ENCODE measurements at places on chromosomes 7 and 10.

- DNase-seq: no peak
Measured at GRCh38 chr10:117519879-117520278, 22.7 kb upstream of the EMX2 start.

- no peak for DNase-seq
Measured at GRCh38 chr10:109588259-109588658, 335.1 kb downstream of the XPNPEP1 start.

- no peak for DNase-seq
Measured at GRCh38 chr10:114300036-114300645, 61.1 kb downstream of the VWA2 start.

DNA sequence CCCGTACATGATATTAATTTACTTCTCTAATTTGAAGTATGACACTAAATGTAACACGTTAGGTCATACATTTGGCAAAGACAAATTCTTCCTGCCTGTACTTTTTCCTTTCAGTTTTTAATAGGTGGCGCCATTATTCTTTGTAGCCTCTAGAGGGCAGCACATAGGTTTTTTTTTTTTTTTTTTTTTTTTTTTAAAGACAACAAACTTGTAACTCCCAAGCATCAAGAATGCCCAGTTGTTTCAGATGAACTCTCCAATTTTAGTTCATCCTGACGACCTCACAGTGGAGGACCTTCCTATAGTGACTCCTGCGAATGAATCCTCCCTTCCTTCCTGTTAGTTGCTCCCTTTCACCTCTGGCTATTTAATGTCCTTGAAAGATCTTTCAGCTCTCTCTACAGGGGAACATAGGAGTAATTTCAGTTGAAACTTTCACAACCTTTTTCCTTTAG lies 139.3 kb upstream of the HDAC9 start:
- peak; percentile 64 for DNase-seq

DNA sequence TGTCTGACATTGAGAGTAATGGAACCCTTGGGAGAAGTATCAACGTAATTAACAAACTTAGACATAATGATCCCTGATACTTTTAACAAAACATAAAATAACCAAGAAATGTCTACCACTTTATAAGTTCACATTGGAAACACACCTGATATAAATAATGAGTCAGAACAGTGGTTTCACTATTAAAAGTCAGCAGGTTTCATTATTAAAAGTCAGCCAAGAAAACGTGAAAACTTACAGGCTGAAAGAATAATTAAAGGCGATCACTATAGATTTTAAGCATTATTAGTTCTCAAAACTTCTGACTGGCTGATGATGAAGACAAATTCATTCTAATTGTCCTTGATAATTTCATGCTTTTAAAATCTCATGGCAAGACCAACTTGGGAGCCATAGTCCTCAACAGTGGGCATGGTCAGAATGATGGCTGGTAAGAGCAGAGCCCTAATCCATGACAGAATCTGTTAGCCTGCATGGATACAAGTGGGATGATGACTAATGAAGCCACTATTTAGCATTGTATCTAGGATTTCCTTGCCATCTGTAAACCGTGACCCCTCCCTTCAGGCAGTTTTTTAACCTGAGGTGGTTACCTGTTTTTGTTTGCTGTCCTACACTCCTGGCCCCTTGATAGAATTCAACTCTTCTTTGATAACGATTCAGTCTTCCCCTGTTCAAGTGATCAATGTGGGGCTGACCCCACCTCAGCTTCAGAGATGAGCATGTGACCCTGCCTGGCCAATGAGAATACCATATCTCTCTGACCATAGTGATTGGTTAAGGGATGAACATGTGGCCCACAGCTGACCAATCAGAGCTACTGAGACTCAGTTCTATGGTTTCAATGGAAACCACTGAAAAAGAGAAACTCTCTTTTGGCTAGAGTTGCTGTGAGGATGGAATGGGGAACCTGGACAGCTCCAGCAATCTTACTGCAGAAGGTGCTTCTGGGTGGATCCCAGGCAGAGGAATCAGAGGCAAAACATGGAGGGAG lies 151.0 kb downstream of the PLPP4 start:
- DNase-seq: no peak

GRCh38 chr7:88666626-88667025 lies 92.9 kb upstream of the ZNF804B start:
- DNase-seq: no peak

GRCh38 chr7:106966121-106966520 lies 78.4 kb upstream of the PRKAR2B start:
- no peak for DNase-seq

DNA sequence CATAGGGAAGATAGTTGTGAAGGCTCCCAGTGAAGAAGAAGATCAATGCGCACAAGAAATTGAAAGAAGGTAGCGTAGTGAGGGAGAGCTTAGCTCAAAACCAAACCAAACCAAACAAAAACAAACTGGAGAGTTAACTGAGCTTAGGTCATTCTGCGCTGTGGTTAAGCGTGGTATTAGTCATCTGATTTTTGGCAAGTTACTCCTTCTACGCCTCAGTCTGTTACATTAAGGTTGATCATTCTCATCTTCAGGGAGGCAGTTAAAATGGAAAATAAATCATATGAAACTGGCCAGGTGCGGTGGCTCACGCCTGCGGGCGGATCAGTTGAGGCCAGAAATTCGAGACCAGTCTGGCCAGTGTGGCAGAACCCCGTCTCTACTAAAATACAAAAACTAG lies 259.7 kb downstream of the EXOC4 start:
- no peak for DNase-seq

GRCh38 chr10:18735711-18736110 lies 76.5 kb downstream of the ARL5B start:
- no peak for DNase-seq

GRCh38 chr7:1910827-1911226 lies 240.8 kb downstream of the ELFN1 start:
- DNase-seq: no peak

- DNase-seq: peak; percentile 4
Measured at GRCh38 chr10:69472544-69472943, 21.3 kb downstream of the TSPAN15 start.

- DNase-seq: no peak
Measured at GRCh38 chr7:42834676-42835075, 77.2 kb downstream of the C7orf25 start.

DNA sequence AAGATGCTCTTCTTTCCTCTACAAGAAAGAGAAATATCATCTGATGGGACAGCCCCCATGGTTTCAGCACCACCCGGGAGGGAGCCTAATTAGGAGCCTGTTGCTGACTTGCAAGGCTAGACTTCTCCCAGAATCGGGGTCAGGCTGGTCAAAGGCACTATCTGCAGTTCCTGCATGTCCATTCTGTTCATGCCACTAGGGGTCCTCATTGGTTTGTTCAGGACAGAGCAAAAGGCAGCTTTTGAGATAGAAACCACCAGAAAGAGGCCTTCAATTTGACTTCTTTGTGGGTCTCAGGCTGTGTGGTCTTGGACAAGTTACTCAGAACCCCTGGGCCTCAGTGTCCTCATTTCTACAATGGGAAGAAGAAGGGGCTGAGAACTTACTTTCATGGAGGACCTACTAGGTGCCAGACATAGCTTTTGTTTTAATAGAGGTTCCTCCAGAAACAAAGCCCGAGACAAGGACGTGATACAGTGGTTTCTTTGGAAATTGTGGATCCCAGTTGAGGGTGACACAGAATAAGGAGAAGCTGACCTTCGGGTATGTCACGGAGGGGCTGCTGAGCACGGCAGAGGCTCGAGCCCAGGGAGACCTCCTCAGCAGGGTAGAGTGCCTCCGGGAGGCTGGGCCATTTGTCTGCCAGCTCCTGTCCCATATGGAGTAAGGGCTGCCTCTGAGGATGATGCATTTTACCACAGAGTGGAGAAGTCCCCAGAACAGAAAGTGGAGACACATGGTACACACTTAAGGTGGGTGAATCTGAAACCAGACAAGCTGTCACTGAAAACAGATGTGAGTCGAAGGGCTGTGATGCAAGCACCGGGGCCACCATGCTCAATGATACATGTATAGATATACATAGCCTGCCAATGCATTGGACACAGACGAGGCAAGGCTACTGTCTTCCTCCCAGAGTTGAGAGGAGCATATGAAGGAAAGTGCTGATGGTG lies 33.1 kb upstream of the NEUROD6 start:
- peak; percentile 3 for DNase-seq

GRCh38 chr10:75971402-75972211 lies 540.2 kb downstream of the LRMDA start:
- DNase-seq: no peak

DNA sequence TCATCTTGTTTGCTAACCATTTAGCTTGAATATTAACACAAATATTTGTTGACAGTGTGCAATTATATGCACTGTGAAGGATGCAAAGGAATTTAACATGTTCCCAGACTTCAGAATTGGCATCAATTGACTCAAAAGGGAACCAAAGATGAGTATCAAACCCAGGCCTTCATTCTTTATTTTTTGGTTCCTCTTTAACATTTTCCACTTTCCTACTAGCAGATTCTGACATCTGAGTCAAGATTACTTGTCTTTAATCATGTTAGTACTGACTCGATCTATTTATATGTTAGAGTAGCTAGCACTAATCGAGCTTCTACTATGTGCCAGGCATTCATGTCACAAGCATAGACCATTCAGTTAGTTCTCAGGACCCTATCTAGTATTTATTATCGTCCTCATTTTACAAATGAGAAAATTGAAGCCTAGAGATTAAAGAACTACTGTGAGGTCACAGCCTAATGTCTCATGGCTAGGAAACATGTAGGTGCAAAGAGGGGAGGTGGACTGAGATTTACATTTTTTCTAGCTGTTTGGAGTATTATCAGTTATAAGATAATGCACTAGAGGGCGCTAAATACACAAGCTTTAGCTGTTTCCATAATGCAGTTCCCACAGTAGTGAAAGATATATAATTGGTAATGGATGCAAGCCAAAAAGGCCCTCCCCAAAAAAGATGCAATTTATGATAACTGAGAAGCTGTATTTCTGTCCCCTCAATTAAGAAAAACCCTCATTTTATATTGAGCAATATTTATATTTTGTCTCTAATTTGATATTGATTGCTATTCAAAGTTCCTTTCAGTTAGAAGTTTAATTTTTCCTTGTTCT lies 32.9 kb upstream of the KMT2E start:
- peak; percentile 68 for DNase-seq

DNA sequence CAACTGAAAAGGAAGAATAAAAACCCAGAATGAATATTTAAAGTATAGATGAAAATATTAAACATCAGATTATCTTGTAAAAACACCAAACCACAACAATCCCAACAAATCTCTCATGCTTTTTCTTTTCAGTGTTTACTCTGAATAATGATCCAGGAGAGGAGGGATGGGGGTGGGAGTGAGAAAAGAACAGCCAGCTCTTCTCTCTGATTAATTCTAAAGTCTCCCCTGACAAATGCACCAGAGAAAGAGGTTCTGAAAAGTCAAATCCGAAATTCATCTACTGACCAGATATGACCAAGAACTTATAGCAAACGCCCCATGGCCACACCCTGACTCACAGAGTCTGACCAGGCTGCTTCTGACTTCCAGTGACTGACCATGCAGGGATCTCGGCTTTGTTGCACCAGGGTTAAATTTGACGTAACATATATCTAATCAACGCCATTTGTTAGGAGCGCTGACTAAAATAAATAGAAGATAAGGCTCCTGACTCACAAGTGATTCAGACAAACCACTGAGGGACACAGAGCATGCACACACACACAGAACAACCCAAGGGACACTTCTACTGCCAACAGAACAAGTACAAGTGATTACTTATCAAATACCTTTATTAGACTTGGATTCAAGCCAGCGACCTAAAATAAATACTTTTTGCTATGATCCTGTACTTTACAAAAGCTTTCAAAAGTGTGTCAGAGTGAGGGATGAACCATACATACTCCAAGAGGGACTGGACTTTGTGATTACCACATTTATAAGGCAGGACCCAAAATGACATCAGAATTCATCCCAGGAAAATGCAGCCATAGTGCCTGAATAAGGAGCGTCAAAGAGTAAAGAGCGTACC lies 9.3 kb upstream of the SPOCK2 start:
- DNase-seq: no peak

GRCh38 chr10:47009215-47009838 lies 98.1 kb downstream of the PTPN20 start:
- no peak for DNase-seq

- DNase-seq: no peak
Measured at GRCh38 chr7:125357676-125358455, 428.2 kb upstream of the POT1 start.

DNA sequence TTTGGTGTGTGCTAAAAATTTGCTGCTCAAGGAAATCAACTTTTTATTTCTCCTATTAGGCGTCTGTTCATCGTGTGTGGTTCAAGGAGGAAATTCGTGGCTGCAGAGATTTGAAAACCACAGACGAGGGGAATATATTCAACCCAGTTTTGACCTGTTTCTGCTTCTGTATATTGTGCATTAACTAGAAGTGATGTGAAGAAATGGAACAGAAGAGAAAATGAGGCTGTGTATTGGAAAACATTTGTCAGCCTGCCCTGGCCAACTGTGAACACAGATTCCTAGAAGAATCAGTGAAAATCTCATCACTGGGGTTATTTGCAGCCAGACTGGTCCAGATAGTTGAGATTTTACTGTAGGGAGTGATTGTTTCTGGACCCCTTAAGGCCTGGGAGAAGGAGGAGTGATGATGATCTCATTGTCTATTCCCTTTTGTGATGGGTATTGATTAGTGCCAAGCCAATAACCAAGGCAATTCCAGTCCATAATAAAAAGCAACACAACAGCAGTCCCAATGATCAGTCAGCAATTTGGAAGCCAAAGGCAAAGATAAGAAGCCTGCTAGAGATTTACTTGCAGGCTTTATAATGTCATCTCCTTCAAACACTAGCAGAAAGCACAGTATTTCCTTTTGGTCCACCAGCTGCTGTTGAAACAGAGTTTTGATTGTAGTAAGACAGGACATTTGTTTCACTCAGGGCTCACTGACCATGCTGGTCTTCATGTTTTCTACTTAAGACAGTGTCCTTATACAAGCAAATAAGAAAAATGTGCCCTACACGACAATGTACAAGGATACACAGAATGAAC lies 339.4 kb downstream of the PRPF18 start:
- DNase-seq: no peak

DNA sequence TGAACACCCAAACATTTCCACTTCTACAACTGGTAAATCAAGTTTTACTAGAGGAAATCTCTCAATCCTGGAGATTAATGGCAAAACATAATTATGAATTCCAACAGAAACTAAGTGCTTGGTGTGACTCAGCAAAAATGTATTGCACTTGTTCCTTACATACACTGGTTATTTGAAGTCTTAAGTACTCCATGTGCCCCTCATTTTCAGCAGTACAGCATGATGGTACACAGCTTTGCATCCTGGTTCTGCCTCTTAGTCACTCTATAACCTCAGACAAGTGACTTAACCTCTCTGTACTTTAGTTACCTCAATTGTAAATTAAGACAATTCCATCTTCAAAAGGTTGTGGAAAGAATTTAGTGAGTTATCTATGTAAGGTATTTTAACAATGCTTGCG lies 12.9 kb downstream of the SLC16A12 start:
- no peak for DNase-seq

DNA sequence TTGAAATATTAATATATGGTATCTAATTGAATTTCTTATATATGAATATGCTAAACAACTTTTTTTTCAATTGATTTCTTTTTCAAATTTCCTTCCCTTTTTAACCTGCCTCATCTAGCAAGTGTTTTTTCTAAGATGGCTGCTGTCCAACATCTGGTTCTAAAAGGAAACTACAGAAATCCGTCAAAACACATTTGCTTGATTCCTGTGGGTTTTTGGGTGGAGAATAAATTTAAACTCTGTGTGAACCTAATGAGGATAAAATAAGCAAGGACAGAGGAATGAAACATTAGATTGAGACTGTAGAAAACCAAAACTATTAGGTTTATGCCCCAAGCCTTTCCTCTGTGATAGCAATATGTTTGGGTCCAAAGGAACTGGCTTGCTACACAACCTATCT lies 75.5 kb upstream of the STARD3NL start:
- no peak for DNase-seq

- DNase-seq: no peak
Measured at GRCh38 chr10:117134056-117134305, 4.1 kb downstream of the VAX1 start.

Measured in AML-193 (cell line).